ENCODE measurements at places on chromosomes 16 and 17. TPM values are rescaled to one million over a fixed set of nuclear protein-coding genes. Genes with fewer than 3 reads are reported as not detected.

The SLC38A8 gene
- total RNA-seq, result 0.09 TPM

The GLP2R gene
- 9.1 TPM for total RNA-seq

The SMIM36 gene
- total RNA-seq, result not detected

The KRT31 gene
- total RNA-seq, result not detected

The PRSS22 gene
- 0.78 TPM for total RNA-seq

The PGAP6 gene
- 27.1 TPM for total RNA-seq

The APOBR gene
- 0.13 TPM for total RNA-seq

The HSD11B2 gene
- total RNA-seq, result 2.1 TPM

The KRTAP9-4 gene
- not detected for total RNA-seq

The SHBG gene
- 0.66 TPM for total RNA-seq

The MT3 gene
- total RNA-seq, result 0.62 TPM

The FOXL1 gene
- 2.0 TPM for total RNA-seq

The KRT16 gene
- total RNA-seq, result 1.6 TPM

The NPIPB9 gene
- 1.3 TPM for total RNA-seq

The HES7 gene
- 5.4 TPM for total RNA-seq

The ITGA2B gene
- total RNA-seq, result 1.5 TPM
